Stimulated activated CD4-positive, alpha-beta T cell treated with anti-CD3 and anti-CD28 coated beads, Interleukin-12 subunit alpha, Interleukin-12 subunit beta, amount 100 ng/mL, for 4 hours (primary cell): ENCODE measurements at places on chromosomes 5 and 9.

DNA sequence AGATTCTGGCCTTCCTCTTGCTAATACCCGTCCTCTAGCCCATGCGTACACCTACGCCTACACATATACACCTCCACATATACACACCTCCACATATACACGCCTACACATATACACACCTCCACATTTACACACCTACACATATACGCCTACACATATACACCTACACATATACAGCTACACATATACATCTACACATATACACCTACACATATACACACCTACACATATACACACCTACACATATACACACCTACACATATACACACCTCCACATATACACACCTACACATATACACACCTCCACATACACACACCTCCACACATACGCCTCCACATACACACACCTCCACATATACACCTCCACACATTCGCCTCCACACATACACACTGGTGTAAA is 27.2 kb downstream of the AK3 start:
- no peak for DNase-seq

GRCh38 chr5:55338092-55338613 is 30.4 kb downstream of the MTREX start:
- DNase-seq: no peak

GRCh38 chr5:127967983-127968592 is 115.5 kb upstream of the SLC12A2 start:
- no peak for DNase-seq

DNA sequence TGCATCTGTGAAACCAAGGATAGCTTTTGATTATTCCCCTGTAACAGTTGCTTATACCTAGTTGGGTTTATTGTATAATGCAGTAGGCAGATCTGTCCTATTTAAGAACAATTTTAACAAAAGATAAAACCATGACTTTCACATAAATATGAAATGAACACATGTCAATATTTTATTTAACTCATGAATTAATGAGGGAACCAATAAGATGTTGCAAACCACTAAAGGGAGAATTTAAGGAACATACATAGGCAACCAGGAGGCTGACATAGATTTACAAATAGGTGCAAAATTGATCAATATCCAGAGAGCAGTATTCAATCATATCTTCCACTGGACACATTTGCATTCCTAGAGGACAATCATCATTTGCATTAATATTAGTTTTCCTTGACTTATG is 280.0 kb upstream of the BRINP1 start:
- no peak for DNase-seq

- DNase-seq: no peak
Measured at GRCh38 chr5:6201631-6202030, 176.7 kb downstream of the MED10 start.

GRCh38 chr5:101102506-101102905 is 199.4 kb upstream of the ST8SIA4 start:
- DNase-seq: no peak

GRCh38 chr5:169945831-169946261 is 34.4 kb downstream of the INSYN2B start:
- DNase-seq: no peak

- no peak for DNase-seq
Measured at GRCh38 chr9:111148052-111149017, 110.1 kb upstream of the LPAR1 start.

DNA sequence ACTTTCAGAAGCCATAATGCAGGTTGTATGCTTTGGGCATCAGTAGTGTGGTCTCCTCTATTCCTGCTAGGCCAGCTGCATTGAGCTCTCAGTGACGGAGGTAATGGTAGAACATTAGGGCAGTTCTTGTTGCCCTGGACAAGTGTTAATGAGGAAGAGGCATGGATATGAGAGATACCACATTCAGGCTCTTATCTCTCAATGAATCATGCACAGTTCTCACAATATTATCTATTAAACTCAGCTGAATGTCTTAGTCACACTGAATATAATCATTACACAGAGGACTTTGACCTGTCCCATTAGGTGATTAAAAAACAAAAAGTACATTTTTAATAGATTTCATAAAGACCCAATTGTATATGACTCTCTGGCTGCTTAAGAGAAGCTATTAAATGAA is 76.6 kb upstream of the SSBP2 start:
- DNase-seq: no peak

DNA sequence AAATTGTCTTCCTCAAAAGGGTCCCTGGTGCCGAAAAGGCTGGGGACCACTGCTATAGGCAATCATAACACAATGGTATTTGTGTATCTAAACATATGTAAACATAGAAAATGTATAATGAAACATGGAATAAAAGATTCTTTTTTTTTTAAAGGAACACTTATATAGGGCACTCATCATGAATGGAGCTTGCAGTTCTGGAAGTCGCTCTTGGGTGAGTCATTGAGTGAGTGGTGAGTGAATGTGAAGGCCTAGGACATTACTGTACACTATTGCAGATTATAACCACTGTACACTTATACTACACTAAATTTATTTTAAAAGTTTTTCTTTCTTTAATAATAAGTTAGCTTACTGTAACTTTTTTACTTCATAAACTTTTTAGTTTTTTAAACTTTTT is 176.4 kb downstream of the ARRDC3 start:
- no peak for DNase-seq

DNA sequence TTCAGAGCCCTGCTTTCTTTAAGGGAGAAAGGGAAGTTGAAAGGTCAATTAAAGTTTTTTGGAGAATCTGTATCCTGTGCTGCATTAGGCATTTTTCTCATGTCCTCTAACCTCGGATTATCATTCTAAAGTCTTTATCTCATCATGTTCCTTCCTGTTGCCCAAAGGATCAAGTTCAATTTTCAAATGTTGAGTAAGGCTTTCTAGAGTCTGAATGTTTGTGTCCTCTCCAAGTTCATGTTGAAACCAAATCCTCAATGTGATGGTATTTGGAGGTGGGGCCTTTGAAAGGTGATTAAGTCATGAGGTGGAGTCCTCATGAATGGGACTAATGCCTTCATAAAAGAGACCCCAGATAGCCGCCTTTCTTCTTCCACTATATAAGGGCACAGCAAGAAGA is 20.2 kb upstream of the TNC start:
- DNase-seq: no peak

GRCh38 chr5:179836225-179837019 is 15.7 kb downstream of the SQSTM1 start:
- peak; percentile 49 for DNase-seq

- no peak for DNase-seq
Measured at GRCh38 chr5:124906339-124907097, 160.1 kb upstream of the ZNF608 start.

DNA sequence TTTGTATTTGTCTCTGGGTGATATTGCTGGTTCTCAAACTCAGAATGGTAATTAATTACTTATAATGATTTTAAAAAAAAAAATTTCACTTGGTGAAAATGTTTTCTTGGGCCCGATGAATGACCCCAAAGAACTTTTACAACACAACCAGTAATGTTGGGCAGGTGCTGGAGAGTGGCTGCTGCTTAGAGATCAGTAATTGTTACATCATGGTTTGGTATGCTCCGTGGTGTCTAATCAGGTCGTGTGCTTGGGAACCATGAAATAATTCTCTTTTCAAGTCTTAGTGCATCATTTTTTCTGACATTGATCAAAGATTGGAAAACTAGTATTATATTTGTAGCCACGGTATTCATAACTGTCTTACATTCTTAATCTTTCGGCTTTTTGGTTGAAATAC is 29.3 kb downstream of the PCBD2 start:
- DNase-seq: no peak

DNA sequence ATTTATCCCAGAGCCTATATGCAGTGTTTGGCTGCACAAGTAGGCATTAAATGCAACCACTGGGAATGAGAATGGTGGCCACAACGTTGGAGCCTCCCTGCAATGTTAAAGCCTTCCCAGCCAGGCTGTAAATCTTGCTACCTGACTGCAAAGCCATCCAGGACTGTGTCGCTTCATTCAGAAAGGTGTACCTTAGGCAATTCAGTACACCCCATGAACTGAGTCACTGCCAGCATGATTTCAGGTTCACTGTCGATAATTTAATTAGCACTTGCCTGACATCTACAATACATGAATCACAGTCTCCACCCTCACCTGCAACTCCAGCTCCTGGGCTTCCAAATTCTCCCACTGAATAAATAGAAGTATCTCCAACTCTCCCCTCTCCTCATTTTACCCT is 108.4 kb downstream of the SLIT3 start:
- no peak for DNase-seq

GRCh38 chr9:346111-346571 is 131.5 kb downstream of the DOCK8 start:
- DNase-seq: no peak

DNA sequence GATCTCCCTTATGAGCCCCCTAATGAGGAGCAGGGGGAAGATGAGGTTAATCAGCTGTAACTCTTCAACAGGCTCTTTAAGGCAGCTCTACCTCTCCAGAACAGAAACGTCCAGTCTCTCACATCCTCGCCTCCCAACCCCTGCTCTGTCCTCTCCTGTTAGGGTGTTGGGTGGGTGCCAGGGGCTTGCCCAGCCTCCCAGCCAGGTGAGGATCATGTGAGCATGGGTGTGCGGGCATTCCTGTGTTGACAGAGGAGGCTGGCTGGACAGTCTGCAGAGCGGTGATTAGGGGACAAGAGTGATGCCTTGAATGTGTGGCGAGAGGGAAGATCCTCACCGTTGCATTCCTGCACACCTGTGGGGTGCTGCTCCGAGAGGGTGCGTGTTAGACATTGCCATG is 51.7 kb downstream of the CCDC180 start:
- no peak for DNase-seq
